ENCODE measurements at places on chromosomes 2 and 18.

DNA sequence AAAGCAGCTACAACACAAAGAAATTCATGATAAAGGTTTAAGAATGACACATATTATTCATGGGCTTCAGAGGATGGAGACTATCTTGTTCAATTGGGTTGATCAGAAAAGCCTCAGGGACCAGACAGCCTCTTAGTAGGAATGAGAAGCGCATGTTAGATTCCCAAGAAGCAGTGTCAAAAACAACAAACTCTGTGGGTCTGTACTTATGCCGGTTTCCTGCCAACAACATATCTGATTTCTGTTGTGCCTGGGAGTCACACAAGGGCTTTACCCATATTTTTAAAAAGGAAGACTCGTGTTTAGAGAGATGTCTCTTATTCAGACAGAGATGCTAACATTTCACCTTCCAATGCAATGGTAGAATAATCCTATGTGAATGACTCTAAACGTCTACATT is 2180.6 kb upstream of the CELF4 start:
- no peak for DNase-seq
- no peaks in the 10 kb centered on the region for H3K4me1 ChIP-seq
- no peak overlapping the region for H3K4me3 ChIP-seq
- H3K27me3 ChIP-seq = no peaks in the 10 kb centered on the region

DNA sequence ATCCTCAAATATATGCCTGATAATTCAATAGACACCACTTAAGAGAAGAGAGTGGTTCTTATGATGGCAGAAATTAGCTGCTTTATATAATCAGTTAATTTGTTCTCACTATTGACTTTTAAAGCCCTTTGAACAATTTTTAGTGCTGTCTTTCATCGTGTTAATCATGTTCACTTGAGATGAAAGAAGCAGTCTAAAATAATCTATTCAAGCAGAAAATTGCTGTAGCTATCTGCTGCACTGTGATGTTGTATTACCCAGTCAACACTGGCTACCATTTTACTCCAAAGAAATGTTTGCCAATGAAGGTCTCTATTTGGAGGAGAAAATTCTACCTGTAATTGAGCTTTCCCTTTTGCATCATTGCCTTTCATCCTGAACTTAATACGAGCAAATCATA is 459.8 kb upstream of the FSIP2 start:
- H3K27ac ChIP-seq = no peak overlapping the region
- H3K4me1 ChIP-seq = no peaks in the 10 kb centered on the region
- no peak overlapping the region for H3K4me3 ChIP-seq
- no peak for DNase-seq
- H3K36me3 ChIP-seq = no peaks in the 10 kb centered on the region

DNA sequence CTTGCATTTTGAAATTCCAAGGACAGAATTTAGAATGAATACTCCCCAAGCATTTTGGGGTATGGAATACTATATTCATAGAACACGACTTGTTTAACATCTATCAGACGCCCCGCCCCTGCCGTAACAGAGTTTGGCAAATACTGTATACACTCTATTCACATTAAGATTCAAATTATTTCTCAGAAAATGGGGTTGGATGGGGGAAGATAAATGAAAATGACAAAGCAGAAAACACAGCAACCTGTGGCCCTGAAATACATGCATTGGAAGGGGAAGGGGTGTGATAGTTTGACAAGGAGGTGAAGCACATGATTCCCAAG is 634.6 kb upstream of the SLC39A10 start:
- peaks cover 3% of the 10 kb centered on the region for H3K4me1 ChIP-seq
- DNase-seq = no peak
- no peaks in the 10 kb centered on the region for H3K27me3 ChIP-seq
- no peaks in the 10 kb centered on the region for H3K36me3 ChIP-seq

GRCh38 chr2:19362094-19362754 is 3.8 kb upstream of the OSR1 start:
- no peak for DNase-seq
- peaks cover 26% of the 10 kb centered on the region for H3K27me3 ChIP-seq
- peaks cover 6% of the 10 kb centered on the region for H3K4me1 ChIP-seq
- no peak overlapping the region for H3K27ac ChIP-seq
- H3K4me3 ChIP-seq = peak overlapping the region; percentile 64
